ENCODE measurements at places on chromosomes 12 and 14.

DNA sequence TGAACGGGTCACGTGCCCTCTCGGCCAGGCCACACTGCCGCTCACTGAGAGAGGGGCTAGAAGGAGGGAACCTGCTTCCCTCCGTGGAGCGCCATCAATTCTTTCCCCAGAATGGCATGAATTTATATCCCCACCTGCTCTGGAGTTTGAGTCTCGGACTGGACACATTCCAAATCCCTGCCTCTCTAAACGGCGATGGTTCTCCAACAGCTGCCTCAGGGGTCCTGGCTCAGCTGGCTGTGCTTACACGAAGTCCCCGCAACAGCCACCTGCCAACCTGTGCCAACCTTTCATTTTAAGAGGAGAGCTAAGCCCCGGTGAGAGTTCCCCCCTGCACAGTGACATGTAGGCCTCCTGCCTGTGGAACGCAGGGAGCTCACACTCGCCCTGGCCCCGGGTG lies 73.2 kb downstream of the RIMBP2 start:
- no peak for ATAC-seq

DNA sequence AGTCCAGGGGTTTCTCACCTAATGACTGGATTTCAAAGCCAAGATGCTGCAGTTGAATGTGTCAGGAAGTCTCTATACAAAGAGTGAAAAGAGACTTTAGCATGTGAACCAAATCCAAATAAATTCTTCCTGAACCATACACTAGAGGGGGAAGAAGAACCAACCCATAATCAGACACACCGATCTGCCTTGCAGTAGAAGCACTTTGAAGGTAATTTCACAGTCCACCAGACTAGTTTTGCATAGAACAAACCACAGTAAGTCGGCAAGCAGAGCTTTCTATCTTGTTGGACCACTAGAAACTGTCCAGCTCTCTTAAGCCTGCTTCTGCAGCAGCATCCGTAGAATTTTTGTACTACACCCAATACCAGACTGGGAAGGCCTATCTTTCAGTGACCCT lies 39.3 kb downstream of the FIGNL2 start:
- no peak for ATAC-seq

- peak; percentile 26 for ATAC-seq
These were observed 637 bp downstream of the PTMS start for GRCh38 chr12:6766651-6767349.

GRCh38 chr12:131135786-131136538 lies 182.3 kb downstream of the ADGRD1 start:
- ATAC-seq, result no peak

GRCh38 chr12:108629824-108630476 lies 3.7 kb downstream of the SELPLG start:
- ATAC-seq, result peak; percentile 68

DNA sequence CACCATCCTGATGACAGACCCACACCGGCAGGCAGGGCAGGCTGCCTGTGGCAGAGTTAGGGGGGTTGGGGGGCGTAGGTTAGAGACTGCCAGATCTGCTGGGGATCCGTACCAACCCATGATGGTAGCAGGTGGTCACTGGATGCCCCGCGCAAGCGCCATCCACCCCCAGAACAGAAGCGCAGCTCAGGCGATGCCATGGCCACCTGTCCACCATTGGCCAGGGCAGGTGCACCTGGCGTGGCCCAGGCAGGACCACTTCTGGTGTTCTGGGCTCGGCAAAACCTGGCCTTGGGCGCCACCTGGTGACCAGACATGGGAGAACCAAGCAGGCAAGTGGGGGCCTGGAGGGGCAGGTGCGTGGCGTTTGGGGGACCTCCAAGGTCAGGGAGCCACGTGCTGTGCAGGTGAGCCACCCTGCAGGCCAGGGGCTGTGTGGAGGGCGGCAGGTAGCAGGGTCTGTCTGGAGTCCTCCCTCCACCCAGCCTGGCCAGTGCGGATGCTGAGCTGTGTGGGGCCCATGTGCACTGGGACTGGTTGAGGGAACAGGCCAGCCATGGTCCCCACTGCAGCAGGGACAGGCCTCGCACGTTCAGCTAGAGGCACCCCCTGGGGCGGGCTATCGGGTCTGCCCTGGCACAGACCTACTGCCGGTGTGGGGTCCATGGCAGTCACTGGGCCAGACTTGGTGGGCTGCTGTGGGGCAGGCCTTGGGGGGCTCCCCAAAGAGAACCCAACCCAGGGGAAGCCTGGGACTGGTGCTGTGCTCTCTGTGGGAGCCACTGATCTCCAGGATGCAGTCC lies 15.6 kb downstream of the BAG5 start:
- peak; percentile 81 for ATAC-seq

GRCh38 chr12:53413485-53414204 lies 10.0 kb upstream of the AMHR2 start:
- ATAC-seq, result peak; percentile 54
